ENCODE measurements at places on chromosomes 12 and 14.

- DNase-seq: peak; percentile 86
Measured at GRCh38 chr12:13211859-13212664, 15.5 kb downstream of the EMP1 start.

DNA sequence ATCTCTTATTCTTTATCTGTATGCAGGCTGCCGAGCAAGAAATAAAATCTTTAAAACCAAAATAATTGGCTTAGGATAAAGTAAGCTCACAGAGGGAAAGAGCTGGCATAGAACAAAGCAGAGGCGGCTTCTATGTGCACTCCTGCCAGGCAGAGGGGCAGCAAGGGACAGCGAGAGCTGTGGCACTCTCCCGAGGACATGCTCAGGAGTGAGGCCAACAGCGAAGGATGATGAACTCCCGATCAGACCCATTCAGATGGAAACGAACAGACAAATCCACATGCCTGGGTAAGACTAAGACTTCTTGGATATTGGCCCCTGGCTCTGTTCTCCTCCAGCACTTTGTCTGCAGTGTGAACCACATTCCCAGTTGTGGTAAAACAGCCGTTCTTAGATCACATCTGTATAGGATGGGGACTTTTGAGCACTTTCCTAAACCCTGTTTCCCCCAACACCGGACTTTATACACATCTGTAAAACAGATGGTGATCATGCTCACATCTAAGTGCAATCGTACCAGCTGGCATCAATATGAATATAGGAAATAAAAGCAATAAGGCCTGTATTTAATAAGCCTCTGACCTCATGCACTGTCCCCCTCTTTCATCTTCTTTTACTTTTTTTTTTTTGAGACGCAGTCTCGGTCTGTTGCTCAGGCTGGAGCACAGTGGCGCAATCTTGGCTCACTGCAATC is 134.1 kb downstream of the PPM1H start:
- no peak for DNase-seq

DNA sequence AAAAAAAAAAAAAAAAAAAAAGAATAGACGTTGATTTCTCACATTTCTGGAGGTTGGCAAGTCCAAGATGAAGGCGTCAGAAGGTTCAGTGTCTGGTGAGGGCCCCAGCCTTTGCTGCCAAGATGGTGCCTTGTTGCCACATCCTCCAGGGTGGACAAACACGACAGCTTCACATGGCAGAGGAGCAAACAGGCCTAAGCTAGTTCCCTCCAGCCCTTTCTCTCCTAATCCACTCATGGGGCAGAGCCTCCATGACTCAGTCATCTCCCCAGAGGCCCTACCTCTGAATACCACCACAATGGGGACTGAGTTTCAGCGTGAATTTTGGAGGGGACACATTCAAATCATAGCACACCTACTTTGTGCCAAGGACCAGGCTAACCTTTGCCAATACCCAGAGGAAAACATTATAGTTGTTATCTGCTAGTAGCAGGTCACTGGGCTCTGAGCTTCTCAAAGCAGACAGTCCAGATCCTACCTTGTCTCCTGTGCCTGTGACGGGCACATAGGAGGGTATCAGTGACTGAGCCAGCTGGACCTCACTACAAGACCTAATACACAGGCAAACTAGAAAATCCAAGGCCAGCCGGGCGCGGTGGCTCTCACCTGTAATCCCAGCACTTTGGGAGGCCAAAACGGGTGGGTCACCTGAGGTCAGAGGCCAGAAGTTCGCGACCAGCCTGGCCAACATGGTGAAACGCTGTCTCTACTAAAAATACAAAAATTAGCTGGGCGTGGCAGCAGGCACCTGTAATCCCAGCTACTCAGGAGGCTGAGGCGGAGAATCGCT is 10.5 kb upstream of the BCL11B start:
- no peak for DNase-seq

DNA sequence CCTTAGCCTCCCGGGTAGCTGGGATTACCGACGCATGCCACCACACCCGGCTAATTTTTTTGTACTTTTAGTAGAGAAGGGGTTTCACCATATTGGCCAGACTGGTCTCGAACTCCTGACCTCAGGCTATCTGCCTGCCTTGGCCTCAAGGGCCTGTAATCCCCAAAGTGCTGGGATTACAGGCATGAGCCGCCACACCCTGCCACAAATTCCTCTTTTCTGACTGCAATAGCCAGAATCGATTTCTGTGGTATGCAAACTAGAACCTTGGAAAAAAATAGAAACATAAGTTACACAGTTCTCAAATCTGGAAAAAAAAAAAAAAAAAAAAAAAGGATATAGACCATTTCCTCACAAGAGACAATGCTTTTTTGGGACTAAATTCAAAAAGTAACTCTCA is 184.6 kb upstream of the EGLN3 start:
- no peak for DNase-seq

DNA sequence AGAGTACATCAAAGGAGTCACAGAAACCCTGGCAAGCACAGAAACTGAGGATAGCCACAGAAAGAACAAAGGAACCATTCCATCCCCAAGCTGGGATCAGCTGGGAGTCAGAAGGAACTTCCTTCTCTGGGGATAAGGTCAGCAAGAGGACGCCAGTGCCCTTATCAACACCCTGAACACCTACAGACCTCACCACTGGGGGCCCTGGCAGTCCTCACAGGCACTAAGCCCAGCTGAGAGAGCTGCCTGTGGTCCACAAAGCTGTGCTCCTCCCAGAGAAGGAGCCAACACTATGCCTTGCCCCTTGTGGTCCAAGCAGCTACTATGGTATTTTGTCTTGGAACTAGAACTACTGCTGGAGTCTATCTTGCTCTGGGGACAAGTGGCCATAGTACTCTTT is 171.1 kb upstream of the CCDC196 start:
- DNase-seq: no peak
